ENCODE measurements at places on chromosomes 6 and 20.

DNA sequence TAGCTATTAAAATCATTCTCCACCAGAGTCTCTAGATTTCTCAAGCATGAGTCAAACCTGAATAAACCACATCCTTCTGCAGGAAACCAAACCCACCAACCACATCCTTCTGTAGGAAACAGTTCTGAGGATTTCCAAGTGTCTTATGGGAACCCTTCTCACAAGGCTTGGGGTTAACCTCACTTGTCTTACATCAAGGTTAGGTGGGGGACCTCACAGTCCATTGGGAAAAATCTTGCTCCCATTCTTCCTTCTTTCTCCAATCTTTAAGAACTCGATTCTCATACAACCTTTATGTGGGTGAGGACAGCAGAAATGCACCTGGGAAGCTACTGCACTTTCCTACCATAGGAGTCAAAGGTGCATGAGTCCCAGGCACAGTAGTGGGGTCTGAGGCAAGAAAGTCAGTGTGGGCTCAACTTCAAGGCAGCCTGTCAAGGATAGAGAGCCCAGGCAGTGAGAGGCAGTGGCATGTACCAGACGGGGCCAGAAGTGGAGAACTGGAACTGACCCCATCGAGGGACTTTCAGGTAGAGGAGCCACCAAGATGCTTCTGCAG, 114.5 kb downstream of the SLC22A3 start:
- peak; percentile 96 for DNase-seq

GRCh38 chr20:9332791-9333479, 181.5 kb upstream of the LAMP5 start:
- no peak for DNase-seq

- no peak for DNase-seq
Observed at GRCh38 chr6:88983532-88983931, 20.1 kb upstream of the RNGTT start.

GRCh38 chr6:13404228-13404891, 76.0 kb upstream of the TBC1D7 start:
- no peak for DNase-seq

GRCh38 chr20:62010551-62011402, 54.9 kb downstream of the TAF4 start:
- no peak for DNase-seq

DNA sequence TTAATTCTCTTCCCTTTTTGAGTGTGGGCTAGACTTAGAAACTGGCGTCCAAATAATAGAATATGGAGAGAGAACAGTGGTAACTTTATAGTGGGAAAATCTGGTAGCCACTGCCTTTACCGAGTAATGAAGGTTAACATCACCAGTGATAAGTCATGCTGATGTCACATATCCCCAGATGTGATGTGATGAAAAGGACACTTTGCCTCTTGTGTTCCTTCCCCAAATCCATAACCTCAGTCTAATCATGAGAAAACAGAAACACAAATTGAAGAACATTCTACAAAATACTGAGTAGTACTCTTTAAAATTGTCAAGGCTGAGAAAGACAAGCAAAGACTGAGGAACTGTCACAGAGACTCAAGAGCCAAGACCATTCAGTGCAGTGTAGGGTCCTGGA, 17.8 kb downstream of the ANKS1A start:
- no peak for DNase-seq

DNA sequence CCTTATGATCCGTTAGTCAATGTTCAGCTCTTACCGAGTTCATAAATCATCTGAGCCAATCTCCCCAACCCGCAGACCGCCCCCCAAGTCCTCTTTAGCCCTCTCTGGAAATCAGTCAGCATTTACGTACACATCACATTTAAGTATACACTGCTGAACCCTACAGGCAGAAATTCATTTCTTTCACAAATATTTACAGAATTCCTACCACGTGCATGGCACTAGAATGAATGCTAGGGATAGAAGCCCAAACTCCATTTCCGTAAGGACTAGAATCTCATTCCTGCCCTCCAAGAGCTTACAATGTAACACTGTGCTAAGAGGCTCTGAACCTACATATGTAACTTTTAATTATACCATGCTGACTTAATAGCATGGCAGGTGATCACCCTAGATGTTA, 1.8 kb downstream of the OSER1 start:
- DNase-seq, result no peak

DNA sequence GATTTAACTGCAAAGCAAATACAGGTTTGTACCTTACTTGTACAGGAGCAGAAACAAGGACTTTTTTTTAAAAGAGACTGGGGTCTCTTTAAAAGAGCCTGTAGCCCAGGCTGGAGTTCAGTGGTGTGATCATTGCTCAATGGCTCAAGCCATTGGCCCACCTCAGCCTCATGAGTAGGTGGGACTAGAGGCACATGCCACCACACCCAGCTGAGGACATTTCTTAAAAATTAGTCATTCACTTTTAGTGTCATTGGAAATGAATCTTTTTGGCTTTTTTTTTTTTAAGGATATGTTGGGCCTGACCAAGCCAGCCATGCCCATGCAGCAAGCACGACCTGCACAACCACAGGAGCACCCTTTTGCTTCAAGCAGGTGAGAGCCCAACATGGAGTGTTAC, 16.9 kb downstream of the SEC23B start:
- DNase-seq, result no peak

- no peak for DNase-seq
Observed at GRCh38 chr6:121680058-121680457, 244.6 kb downstream of the GJA1 start.

DNA sequence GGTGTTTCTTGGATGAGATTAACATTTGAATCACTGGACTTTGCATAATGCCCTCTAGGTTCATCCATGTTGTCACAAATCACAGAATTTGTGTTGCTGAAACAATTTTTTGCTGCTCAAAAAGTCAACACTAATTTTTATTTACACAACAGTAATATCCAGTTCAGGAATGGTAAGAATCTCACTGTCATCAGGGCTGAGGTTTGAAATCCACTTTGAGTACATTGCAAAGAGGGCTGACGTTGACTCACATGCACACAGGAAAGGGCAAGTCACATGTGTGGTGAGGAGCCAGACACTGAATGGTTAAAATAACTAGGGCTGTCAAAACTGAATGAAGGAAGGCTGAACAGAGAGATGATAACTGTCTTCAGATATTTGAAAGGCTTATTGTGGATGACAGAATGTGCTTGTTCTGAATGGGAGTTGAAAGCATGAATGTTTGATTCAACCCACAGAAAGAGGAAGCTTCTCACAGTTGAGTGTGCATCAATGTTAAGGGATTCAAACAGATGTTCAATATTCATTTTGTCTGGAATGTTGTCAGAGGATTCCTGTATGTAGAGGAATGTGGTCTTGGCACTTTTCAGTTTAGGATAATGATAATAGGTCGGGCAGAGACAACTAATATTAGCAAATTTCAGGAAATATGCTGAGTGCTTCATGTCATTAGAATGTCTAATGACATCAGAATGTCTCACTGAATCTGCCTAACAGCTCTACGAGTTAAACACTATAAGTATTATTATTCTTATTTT, 3.6 kb upstream of the ADGRG6 start:
- no peak for DNase-seq

DNA sequence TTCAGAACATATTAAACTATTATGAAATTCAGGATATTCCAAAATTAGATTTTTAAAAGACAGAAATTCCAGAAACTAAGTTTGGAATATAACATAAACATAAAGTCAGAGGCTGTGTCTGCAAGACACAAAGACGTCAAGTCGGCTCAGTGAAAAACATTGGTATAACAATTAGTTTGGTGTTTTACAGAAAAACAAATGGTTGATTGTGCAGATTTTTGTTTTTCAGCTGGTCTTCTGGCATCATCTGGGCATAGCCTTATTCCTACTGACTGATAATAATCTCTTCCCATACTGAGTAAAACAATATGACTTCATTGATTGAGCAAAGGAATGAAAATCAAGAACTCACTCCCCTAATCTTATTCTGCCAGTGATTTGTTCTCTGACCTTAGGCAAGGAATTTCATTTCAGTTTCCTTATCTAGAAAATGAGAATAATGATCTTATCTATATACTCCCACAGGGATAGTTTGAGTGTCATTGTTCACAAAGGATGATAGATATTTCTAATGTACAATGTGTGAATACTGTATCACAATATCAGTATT, 84.3 kb downstream of the FRK start:
- DNase-seq, result no peak
